ENCODE measurements at places on chromosomes 7 and 10.
A peak's percentile ranks its signal among the peaks of the same experiment; 100 is the strongest.

- H3K27me3 ChIP-seq = peaks cover 15% of the 10 kb centered on the region
- no peak for DNase-seq
- no peaks in the 10 kb centered on the region for H3K36me3 ChIP-seq
- H3K4me3 ChIP-seq = no peak overlapping the region
Measured at GRCh38 chr10:121409466-121410104, 188.7 kb downstream of the FGFR2 start.

DNA sequence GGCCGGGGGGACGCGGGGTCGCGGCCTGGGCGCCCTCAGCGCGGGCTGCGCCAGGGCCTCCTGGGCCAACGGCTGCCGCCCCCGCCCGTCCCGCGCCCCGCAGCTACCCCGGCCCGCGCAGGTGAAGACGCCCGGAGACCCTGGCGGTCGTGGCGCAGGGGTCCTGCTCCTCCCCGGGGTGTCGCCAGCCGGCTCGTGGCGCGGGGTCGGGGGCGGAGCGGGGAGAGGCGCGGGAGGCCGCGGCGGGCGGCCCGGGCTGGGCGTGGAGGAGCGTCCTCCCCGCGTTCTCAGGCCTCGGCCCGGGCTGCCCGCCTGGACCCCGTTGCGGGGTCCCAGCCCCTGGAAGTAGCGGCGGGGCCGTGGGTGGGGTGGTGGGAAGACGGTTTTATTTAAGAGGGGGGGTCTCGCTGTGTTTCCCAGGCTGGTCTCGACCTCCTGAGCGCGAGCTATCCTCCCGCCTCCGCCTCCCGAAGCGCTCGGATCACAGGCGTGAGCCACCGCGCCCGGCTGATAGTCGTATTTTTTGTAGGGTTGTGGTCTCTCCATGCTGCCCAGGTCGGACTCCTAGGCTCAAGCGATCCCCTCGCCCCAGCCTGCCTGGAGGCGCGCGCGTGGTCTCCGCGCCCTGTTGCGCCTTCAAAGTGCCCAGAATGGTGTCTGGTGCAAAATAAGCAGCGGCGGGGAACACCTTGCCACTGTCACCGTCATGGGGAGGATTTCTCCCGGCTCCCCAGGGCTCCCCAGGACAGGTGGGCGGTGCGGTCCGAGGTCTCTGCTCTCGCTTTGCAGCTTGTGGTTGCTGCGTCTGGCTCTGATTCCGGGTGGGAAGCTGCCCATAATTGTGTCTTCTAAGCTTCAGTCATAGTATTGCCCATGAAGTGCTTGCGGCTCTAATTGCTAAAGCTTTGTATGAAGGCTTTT lies 15.3 kb upstream of the SUN1 start:
- H3K27ac ChIP-seq = peak overlapping the region; percentile 80
- H3K36me3 ChIP-seq = peaks cover 11% of the 10 kb centered on the region
- H3K4me3 ChIP-seq = peak overlapping the region; percentile 92

- peaks cover 3% of the 10 kb centered on the region for H3K4me1 ChIP-seq
- H3K4me3 ChIP-seq = peak overlapping the region; percentile 3
- H3K27me3 ChIP-seq = peaks cover 40% of the 10 kb centered on the region
Measured at GRCh38 chr10:120979435-120980278, 128.5 kb downstream of the WDR11 start.

- no peaks in the 10 kb centered on the region for H3K27me3 ChIP-seq
- no peak overlapping the region for H3K27ac ChIP-seq
- H3K4me1 ChIP-seq = peaks cover 9% of the 10 kb centered on the region
- no peaks in the 10 kb centered on the region for H3K36me3 ChIP-seq
- no peak overlapping the region for H3K4me3 ChIP-seq
Measured at GRCh38 chr10:24907956-24908355, 44.5 kb downstream of the PRTFDC1 start.

GRCh38 chr7:155516466-155516865 lies 29.9 kb downstream of the CNPY1 start:
- H3K36me3 ChIP-seq = no peaks in the 10 kb centered on the region
- no peak overlapping the region for H3K4me3 ChIP-seq
- H3K27ac ChIP-seq = no peak overlapping the region
- H3K27me3 ChIP-seq = peaks cover 95% of the 10 kb centered on the region
- DNase-seq = no peak

- peaks cover 10% of the 10 kb centered on the region for H3K36me3 ChIP-seq
- H3K4me3 ChIP-seq = no peak overlapping the region
- no peak overlapping the region for H3K27ac ChIP-seq
Measured at GRCh38 chr7:112263519-112263918, 57.0 kb downstream of the ZNF277 start.

DNA sequence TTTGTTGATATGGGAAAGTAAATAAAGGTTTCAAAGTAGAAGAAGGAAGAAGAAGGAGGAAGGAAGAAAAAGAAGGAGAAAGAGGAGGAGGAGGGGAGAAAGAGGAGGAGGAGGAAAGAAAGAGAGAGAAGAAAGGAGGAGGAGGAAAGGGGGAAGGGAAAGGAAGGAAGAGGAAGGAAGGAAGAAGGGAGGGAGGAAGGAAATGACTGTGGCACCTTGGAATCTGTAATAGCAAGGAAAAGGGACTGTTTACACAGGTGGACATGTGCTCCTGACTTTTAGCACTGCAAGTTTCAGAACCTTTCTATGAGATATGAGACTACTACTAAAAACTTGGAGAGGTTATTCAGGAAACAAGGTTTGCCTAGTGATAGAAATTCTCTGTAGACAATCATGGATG lies 153.2 kb downstream of the BTAF1 start:
- H3K27ac ChIP-seq = no peak overlapping the region
- H3K4me3 ChIP-seq = no peak overlapping the region
- no peak for DNase-seq

GRCh38 chr10:52316001-52316400 lies 1.9 kb downstream of the DKK1 start:
- no peak overlapping the region for H3K27ac ChIP-seq
- H3K4me3 ChIP-seq = no peak overlapping the region
- H3K4me1 ChIP-seq = peaks cover 17% of the 10 kb centered on the region
- peaks cover 4% of the 10 kb centered on the region for H3K36me3 ChIP-seq
- no peak for DNase-seq

DNA sequence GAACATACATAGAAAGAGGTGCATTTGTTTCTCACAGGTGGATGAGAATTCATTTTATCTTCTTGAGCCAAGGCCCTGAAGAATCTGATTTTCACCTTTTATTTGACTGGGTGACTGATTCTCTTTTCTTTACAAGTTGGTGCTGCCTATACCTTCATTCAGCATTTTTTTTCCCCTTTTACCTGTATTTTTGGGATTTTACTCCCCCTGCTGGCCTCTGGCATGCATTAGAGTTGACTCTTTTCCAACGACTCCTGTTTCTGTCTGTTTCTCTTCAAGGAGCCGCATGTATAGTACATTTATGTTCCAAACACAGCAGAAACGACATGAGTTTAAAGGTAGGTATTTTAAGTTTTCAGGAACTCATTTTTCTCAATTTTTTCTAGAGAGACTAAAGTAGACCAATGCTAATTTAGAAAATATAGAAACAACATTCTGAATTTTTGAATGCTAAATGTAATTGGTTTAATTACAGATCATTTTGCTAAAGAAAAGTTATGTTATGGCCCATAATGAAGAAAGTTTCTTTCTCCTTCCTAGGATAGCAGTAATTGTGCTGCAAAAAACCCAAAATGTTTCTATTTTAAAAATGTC lies 149.8 kb upstream of the HDAC9 start:
- no peak for DNase-seq
- H3K27ac ChIP-seq = no peak overlapping the region
- H3K4me1 ChIP-seq = no peaks in the 10 kb centered on the region

DNA sequence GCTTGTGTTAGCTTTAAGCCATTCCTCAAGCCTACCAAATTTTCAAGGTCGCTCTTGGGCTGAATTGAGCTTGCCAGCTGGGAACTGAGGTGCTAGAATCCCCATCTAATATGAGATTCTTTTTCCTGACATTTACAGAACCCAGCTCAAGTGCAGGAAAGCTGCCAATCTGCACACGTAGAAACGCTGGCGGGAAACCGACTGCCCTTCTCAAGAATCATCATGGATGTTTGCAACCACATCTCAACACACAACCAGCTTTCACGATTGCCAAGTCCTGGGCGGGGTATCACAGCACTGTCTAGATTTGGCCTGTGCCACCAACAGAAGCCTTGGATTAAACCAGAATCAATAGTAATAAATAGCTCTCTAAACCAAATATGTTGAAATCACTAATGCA lies 203.7 kb downstream of the DIP2C start:
- H3K4me1 ChIP-seq = peaks cover 32% of the 10 kb centered on the region
- no peaks in the 10 kb centered on the region for H3K27me3 ChIP-seq
- peak overlapping the region; percentile 51 for H3K27ac ChIP-seq
- H3K36me3 ChIP-seq = no peaks in the 10 kb centered on the region
- H3K4me3 ChIP-seq = peak overlapping the region; percentile 92

DNA sequence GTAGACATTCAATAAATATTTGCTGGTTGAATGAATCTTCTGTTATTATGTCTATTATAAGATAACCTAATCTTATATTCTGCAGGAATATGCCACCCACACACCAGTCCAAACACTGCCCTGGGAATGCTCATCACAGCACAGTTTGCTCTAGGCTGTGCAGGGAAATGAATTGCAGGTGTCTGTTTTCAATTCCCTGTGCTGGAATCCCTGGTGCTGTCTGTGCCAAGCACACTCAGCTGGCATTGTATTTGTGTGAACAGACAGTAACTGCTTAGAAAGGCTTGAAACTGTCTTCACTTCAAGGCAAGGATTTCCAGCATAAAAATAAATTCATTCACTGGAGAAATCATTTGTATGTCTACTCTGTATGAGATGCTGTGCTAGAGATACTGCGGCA lies 20.2 kb downstream of the ATOH7 start:
- no peak overlapping the region for H3K4me3 ChIP-seq
- peaks cover 2% of the 10 kb centered on the region for H3K4me1 ChIP-seq
- no peak overlapping the region for H3K27ac ChIP-seq
- no peaks in the 10 kb centered on the region for H3K36me3 ChIP-seq

DNA sequence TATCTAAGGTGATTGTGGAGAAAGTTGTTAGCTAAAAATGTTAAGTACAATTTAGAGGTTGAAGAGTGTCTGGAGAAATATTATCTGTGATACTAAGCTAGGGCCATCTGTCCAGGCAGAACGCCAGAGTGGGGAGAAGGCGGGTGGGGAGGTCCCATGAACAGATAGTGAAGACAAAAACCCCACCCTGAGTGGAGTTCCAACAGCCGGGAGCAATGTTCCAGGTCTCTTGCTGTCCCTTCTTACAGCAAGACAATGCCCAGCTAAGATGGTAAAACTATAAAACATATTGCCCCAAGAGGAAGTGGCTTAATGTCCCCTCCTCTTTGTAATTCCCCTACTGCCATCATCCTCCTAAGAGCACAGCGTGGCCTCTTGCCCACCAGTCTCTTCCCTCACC lies 10.4 kb upstream of the IL15RA start:
- H3K4me3 ChIP-seq = no peak overlapping the region
- DNase-seq = no peak
- H3K36me3 ChIP-seq = peaks cover 14% of the 10 kb centered on the region
- H3K27me3 ChIP-seq = no peaks in the 10 kb centered on the region
- peaks cover 2% of the 10 kb centered on the region for H3K4me1 ChIP-seq

GRCh38 chr7:116588225-116588624 lies 63.4 kb downstream of the CAV1 start:
- H3K27me3 ChIP-seq = peaks cover 19% of the 10 kb centered on the region
- DNase-seq = no peak
- no peaks in the 10 kb centered on the region for H3K36me3 ChIP-seq
- no peak overlapping the region for H3K4me3 ChIP-seq
- H3K4me1 ChIP-seq = peaks cover 18% of the 10 kb centered on the region
- H3K27ac ChIP-seq = no peak overlapping the region

- no peak overlapping the region for H3K27ac ChIP-seq
- no peaks in the 10 kb centered on the region for H3K36me3 ChIP-seq
- no peaks in the 10 kb centered on the region for H3K4me1 ChIP-seq
- H3K27me3 ChIP-seq = peaks cover 3% of the 10 kb centered on the region
- no peak overlapping the region for H3K4me3 ChIP-seq
Measured at GRCh38 chr7:156220701-156221100, 408.4 kb upstream of the SHH start.

DNA sequence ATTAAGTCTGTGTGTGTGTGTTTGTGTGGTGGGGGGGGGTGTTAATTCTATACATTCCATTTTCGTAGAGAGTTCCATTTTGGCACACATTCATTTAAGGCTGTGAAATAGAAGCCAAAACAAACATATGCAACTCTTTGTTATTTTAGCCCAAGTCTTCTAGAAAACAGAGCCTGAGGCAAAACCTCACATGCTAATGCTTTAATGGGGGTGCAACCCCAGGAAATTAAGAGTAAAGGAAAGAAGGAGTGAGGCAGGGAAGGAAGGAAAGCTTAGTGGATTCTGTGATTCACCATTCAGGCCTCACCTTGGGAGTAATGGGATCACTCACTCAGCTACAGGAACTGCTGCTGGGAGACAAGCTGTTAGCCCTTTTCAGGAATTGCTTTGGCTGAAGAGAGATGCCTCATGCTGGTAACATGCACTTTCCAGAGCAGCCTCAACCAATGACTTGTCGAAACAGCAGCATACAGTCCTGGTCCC lies 73.0 kb upstream of the CTTNBP2 start:
- H3K27me3 ChIP-seq = no peaks in the 10 kb centered on the region
- no peak overlapping the region for H3K27ac ChIP-seq
- no peak for DNase-seq
- no peaks in the 10 kb centered on the region for H3K36me3 ChIP-seq
- no peak overlapping the region for H3K4me3 ChIP-seq

DNA sequence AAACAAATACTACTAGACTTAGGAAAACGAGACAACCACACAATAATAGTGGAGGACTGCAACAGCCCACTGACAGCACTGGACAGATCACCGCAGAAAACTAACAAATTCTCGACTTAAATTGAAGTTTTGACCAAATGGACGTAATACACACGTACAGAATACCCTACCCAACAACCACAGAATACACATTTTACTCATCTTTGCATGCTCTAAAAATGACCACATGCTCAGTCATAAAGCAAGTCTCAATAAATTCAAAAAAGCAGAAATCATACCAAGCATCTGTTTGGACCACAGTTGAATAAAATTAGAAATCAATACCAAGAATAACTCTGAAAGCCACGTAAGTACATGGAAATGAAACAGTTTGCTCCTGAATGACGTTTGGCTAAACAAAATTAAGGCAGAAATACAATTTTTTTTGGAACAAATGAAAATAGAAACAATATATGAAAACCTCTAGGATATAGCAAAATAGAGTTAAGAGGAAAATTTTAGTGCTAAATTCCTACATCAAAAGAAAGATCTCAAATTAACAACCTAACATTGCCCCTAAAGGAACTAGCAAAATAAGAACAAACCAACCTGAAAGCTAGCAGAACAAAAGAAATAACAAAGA lies 30.6 kb downstream of the MAPK8 start:
- no peaks in the 10 kb centered on the region for H3K27me3 ChIP-seq
- no peak for DNase-seq
- no peak overlapping the region for H3K27ac ChIP-seq
- peaks cover 43% of the 10 kb centered on the region for H3K36me3 ChIP-seq
- H3K4me1 ChIP-seq = peaks cover 19% of the 10 kb centered on the region
